ENCODE measurements at places on chromosomes 5 and 9.

GRCh38 chr9:95086564-95086955 lies 230.9 kb downstream of the FANCC start:
- no peak for DNase-seq

- peak; percentile 67 for DNase-seq
Observed at GRCh38 chr9:127418037-127418471, 6.1 kb upstream of the ZNF79 start.

GRCh38 chr5:74312746-74313145 lies 327.8 kb downstream of the ENC1 start:
- no peak for DNase-seq

DNA sequence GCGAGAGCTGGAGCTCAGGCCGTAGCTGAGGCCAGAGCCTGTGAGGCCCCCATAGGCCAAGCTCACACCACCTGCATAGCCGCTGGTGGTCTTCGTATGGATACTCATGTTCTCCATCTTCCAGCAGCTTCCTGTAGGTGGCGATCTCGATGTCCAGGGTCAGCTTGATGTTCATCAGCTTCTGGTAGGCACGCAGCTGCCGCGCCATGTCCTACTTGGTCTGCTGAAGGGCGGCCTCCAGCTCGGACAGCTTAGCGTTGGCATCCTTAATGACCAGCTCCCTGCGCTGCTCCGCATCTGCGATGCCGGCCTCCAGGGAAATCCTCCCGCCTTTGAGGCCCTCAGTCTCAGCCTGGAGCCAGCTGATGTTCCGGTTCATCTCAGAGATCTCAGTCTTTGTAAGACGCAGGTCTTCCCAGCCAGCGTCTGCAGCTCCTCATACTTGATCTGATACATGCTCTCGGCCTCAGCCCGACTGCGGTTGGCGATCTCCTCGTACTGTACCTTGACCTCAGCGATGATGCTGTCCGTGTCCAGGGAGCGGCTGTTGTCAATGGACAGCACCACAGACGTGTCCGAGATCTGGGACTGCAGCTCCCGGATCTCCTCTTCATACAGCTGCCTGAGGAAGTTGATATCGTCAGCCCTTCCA lies 172.1 kb downstream of the PPP2R2B start:
- DNase-seq = no peak

GRCh38 chr5:164392531-164392930 lies 887.1 kb downstream of the MAT2B start:
- no peak for DNase-seq

DNA sequence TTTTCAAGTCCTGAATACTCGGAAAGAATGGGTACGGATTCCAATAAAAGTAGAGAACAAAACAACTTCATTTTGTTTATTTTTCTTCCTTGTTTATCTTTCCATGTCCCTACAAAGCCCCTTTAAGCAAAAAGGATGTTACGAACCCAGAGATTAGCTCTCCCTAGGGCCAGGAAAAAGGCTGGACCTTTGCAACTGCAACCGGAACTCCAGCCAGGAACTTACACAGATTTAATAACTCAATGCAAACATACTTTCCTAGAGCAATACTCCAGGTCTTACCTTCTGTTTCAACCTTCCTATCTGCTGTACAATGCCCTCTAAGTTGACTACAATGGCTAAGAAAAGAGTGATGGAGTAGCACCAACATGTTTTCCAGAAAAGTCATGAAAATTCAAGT lies 7.0 kb downstream of the DENND1A start:
- DNase-seq = no peak

- DNase-seq = no peak
Observed at GRCh38 chr5:55363856-55364255, 56.1 kb downstream of the MTREX start.

DNA sequence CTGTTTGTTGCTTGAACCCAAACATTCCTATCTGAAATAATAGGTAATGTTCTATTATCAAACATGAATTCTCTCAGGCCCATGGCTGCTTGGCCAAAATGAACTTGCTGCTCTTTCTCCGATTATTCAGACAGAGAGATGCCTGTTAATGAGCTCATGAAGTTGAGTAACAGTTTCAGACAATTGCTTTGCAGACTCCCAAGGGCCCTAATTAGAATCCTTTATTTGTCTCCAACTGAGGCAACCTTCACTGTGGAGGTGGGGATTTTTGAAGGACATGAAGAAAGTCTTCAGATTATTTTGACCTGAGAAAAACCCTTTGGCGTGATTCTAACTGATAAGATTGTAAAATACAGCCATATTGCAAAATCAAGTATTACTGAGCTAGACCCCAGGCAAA lies 466.7 kb downstream of the NFIB start:
- DNase-seq = no peak

DNA sequence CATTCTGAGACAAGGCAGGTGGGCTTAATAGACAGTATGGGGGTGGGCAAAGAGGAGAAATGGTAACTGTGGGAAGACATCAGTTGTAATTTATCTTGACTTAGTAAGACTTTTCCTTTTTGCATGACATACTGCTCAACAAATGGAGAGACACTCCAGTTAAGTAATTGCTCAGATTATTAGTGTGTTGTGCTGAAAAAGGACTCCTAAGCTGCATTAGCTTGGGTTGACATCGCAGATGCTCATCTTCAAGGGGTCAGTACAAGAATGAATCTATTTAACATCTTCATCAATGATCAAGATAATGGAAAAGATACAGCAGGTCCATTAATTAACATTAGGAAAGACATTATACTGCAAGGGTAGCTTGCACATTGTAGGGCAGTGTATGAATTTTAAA lies 181.1 kb upstream of the ELAVL2 start:
- no peak for DNase-seq

GRCh38 chr9:74985041-74985440 lies 32.3 kb upstream of the C9orf40 start:
- DNase-seq = no peak

- no peak for DNase-seq
Observed at GRCh38 chr9:116646661-116647514, 40.2 kb upstream of the TRIM32 start.

DNA sequence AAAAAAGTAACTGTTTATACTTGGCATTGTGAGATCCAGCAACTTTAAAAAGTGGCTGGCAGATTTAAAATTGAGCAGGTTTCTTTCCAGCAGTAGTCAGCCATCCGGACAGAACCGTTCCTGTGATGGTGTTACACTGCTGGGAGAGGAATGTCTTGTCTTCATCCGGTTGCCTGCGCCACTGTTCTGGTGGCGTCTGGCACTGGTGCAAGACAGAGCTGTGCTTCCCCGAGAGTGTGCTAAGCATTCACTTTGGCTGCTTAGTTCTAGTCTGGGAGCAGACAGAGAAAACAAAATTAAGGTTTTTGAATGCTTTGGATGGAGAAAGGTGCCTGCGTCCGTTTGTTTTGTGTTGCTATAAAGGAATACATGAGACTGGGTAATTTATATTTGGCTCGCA lies 35.5 kb upstream of the CREBRF start:
- no peak for DNase-seq

GRCh38 chr9:74125941-74126340 lies 371.2 kb upstream of the RORB start:
- no peak for DNase-seq

- peak; percentile 92 for DNase-seq
Observed at GRCh38 chr5:134004626-134005416, at the start of gene VDAC1. Gene VDAC1, minus strand, starts transcription at chr5:134004975. Its CDS starts 11,963 bp downstream, at chr5:133993012.

DNA sequence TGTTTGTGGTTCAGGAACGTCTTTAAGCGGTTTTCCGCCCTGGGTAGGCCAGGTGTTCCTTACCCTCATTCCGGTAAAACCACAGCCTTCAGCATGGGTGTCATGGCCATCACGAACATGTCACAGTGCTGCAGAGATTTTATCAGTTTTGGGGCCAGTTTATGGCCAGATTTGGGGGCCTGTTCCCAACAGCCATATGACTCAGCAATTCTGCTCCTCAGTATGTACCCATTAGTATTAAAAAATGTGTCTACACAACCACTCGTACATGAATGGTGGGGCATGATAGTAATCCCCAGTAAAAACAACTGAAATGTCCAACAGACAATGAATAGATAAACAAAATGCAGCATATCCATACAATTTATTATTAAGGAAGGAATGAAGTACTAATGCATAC lies 51.9 kb upstream of the TTC23L start:
- DNase-seq = no peak

DNA sequence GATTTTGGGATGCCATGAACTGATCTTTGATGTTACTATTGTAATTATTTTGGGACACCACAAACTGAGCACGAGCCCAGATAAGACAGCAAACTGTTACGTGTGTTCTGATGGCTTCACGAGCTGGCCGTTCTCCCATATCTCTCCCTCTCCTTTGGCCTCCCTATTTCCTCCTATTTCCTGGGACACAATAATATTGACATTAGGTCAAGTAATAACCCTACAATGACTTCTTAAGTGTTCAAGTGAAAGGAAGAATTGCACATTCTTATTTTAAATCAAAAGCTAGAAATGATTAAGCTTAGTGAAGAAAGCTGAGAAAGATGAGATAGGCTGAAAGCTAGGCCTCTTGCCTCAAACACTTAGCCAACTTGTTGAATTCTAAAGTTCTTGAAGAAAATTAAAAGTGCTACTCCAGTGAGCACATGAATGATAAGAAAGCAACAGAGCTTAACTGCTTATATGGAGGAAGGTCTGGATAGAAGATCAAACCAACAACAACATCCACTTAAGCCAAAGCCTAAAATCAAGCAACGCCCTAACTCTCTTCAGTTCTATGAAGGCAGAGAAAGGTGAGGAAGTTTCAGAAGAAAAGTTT lies 247.1 kb downstream of the LRRC70 start:
- DNase-seq = no peak

DNA sequence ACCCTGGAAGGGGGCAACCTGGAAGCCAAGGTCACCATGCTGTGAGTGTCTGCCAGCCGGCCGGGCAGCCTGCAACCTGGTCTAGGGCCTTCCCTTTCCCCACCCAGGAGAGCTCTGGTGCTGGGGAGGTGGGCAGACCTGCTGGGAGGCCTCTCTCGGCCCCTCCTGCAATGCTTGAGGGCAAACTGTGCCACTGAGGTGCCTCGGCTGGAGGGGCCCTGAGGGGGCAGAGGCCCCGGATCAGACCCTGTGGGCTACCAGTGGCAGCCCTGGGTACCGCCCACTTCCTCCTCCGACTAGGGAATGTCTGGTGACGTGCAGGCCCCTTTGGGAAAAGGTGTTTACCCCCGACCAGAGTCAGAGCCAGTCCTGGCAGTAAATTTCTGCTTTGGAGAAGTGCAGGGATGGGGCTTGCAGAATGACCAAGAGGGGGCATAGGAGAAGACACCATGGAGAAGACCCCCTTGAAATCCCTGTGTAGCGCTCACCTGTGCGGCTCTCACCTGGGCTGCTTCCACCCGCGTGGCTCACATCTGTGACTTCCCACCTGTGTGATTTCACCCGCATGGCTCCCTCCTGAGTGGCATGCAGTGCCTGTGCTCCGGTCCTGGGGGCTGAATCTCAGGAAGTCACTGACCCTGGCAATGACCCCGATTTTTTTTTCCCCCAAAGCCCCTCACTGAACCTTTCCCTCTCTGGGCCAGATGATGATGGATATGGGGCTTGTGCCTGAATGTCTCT lies 1.1 kb downstream of the LCN1 start:
- DNase-seq = no peak

DNA sequence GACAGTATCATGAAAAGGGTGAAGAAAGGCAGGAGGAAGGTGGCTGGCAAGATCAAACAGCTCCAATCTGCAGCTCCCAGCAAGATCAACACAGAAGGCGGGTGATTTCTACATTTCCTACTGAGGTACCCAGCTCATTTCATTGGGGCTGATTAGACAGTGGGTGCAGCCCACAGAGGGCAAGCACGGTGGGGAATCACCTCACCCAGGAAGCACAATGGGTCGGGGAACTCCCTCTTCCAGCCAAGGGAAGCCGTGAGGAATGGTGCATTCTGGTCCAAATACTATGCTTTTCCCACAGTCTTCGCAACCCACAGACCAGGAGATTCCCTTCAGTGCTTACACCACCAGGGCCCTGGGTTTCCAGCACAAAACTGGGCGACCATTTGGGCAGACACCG lies 66.8 kb downstream of the CAMSAP1 start:
- no peak for DNase-seq

GRCh38 chr9:69744688-69745380 lies 15.0 kb downstream of the PTAR1 start:
- DNase-seq = no peak

- no peak for DNase-seq
Observed at GRCh38 chr9:107466826-107467225, 22.7 kb downstream of the KLF4 start.

DNA sequence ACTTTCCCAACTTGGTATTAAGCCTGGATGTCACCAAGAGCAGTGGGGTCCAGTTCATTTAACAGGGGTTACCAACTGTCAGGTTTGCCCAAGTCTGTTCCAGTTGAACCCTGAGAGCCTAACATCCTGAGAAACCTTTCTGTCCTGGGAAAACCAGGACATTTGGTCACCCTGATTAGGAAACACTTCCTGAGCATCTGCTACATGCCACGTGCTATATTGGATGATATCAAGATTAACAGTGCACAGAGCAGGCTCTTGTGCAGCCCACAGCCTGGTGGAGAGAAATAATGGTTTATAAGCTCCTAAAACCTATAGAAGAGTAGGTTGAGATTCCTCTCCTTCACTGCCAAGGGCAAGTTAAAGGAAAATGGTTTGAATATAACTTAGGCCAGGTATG lies 102.9 kb upstream of the RAD23B start:
- DNase-seq = no peak

GRCh38 chr9:4706971-4707622 lies 27.7 kb downstream of the CDC37L1 start:
- no peak for DNase-seq

DNA sequence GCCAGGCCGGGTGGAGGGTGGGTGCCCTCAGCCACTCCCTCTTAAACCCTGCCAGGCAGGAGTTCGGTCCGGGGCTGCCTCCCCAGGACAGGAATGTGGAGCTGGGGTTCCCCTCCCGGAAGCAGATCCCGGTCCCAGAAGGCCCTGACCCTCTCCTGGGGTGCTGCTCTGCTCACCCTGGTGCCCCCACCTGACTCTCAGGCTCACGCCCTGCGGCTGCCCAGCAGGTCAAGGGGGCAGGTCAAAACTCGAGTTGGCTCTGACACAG lies 3.7 kb upstream of the NRARP start:
- DNase-seq = no peak

Measured in activated CD8-positive, alpha-beta T cell treated with anti-CD3 and anti-CD28 coated beads, Interleukin-2, amount 10 ng/mL, durations not matched to agents 7 days and 5 days (primary cell).